ENCODE measurements at places on chromosomes 5 and 9.

DNA sequence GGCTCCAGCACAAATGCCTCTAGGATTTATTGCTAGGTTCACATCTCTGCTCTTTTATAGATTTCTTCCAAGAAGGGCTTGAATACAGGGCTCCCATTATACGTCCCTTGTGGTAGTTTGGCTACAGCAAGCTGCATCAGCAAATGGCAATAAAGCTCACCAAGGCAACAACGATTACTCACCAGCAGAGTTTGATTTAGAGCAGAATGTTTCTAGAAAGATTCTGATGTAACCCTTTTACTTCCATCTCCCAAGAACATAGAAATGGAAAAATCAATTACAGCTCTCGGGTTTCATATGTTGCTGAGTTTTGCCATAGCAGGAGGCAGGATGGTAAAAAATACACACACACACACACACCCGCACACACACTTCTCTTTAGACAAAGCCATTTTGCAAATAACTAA lies 124.2 kb upstream of the TNPO1 start:
- DNase-seq: no peak

GRCh38 chr9:114278356-114278755 lies 44.5 kb upstream of the ORM1 start:
- DNase-seq: no peak

GRCh38 chr5:172815631-172816030 lies 18.4 kb upstream of the ERGIC1 start:
- no peak for DNase-seq

DNA sequence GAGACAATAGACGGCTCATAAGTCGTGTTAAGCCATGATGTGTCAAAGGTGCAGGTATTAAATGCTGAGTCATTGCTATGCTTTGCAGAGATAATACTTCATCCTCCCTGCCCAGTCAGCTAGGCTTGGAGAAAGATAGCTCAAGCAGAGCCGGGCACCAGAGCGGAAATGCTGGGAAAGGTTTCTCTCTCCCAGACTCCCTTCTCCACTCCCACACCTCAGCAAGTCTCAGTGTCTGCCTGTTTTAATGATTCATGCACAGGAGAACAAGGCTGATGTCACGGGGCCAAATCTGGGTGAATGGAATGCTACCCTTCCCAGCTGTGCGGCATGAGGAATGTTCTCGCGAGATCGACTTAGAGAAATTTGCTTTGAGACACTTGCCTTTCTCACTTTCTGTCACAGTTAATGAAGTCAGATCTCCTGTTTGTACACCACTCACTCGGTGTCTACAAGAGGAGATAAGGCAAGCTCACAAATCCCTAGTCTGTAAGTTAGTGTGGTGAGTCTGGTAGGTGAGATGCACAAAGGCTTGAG lies 204.4 kb downstream of the EFNA5 start:
- DNase-seq: no peak

- no peak for DNase-seq
Observed at GRCh38 chr9:134502809-134503211, 138.8 kb upstream of the COL5A1 start.

DNA sequence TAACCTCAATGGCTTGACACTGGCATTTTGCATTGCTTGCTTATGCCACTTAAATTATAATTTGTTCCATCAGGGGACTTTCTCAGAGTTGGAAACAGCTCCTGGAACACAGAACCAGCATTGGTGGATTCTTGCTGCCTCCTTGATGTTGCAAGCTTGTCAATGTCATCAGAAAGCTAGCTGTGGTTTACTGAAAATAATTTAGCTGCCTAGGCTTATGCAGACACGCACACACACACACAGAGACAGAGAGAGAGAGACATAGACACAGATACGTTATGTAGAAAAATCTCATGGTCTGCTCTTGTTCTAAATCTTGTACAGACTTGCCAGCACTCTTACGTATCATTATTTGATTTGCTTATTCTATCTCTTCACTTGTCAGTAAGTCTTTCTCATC lies 78.0 kb downstream of the HMHB1 start:
- no peak for DNase-seq

- no peak for DNase-seq
Observed at GRCh38 chr5:115087951-115088350, 81.8 kb downstream of the TRIM36 start.

DNA sequence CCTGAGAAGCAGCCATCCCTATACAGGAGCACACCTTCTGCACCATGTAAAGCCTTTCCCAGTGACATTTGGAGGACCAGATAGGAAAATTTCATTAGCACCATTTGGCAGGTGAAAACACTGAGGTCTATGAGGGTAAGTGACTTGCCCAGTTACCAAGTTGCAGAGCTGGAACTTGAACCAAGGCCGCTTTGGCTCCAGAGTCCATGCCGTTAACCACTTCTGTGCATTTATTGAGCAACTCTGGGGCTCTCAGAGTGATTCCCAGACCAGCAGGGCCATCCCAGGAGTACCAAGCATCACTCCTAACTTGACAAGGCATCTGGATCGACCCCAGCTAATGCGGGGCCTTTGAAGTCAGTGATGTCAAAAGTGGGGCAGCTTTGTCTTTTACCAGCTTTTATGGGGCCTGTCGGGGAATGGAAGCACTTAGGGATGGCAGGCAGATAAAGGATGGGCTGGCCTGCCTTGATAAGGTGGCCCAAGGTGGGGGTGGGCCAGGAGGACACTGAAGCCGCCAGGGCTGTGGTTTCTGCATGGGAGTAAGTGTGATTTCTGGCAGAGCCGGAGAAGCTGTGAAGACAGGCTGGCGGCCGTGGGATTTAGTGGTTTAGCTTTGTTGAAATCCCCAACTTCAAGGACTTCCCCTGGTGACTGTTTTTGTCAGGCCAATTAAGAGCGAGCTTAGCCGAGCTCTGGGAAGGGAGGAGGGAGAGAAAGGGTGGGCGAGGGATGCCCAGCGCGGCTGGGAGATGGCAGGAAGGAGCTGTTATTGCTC lies 127.3 kb downstream of the MACROH2A1 start:
- no peak for DNase-seq

DNA sequence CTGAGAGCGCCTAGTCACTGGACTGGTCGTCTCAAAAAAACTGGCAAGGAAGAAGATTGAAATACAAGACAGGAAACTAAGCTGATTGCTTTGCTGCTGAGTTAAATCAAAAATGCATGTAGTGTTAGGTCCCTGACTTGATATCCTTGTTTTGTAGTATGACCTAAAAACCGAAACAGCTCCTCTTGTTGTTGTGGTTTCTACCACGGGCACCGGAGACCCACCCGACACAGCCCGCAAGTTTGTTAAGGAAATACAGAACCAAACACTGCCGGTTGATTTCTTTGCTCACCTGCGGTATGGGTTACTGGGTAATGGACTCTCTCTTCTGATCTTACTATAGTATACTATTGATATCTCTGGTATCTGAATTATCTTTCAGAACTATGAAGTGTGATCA lies 4.3 kb downstream of the MTRR start:
- no peak for DNase-seq

DNA sequence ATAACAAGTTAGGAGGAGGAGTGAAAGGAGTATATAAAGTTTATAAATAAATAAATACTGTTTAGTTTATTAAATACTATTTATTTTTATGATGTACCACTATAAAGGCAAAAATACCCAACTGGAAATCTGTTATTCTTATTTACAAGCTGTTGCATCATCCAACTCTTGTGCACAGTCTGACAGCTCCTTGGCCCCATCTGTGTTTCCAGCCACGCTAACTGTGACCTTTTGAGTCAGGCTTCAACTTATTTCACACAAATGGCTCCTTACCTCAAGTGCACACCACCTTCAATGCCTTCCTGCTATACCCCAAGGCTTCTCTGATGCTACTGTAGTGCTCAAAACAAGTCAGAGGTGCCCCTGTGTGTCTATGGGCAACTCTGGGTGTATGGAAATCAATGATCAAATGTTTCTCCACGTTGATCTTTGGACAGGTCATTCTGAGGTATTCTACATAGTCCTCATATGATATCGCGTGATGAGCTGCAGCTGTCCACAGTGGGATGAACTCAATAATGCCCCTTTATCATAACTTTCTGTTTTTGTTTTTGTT lies 303.2 kb upstream of the GRAMD2B start:
- no peak for DNase-seq

- DNase-seq: no peak
Observed at GRCh38 chr5:54175-54730, 37.7 kb upstream of the PLEKHG4B start.

- no peak for DNase-seq
Observed at GRCh38 chr5:82396871-82397514, 118.8 kb upstream of the RPS23 start.

GRCh38 chr5:135814316-135814715 lies 20.1 kb upstream of the SLC25A48 start:
- no peak for DNase-seq
